Activated CD8-positive, alpha-beta memory T cell treated with anti-CD3 and anti-CD28 coated beads for 1 hour (primary cell): ENCODE measurements at places on chromosomes 2 and 18.

- no peak for DNase-seq
Observed at GRCh38 chr2:138502255-138503086, 901 bp downstream of the SPOPL start.

DNA sequence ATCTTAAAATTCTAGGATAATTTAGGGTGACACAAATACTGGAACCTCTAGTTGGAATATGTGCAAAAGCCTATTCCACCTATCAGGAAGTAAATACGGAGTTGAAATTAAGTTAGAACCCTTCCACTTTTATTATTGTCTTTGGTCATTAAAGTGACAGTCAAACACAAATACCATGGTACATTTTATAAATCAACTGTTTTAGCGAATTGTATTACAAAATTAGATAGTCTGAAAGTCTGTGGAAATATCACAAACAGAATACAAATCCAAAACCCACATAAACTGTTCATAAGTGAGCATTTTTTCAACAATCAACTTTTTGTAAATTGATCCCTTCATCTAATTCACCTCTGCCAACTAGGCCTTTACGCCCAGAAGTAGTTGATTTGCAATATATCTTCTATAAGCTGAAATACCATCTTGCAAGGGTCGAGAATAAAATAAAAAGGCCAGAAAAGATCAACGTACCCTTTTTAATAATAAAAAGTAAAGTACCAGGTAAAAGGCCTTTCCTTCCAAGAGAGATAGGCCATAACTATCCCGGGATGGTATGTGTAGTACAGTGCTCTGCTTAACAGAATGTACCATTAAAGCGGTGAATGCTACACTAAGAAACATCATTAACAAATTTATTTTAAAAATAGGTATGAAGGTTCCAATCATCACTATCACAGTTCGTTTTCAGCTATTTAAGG is 1.3 kb downstream of the USP34 start:
- no peak for DNase-seq

DNA sequence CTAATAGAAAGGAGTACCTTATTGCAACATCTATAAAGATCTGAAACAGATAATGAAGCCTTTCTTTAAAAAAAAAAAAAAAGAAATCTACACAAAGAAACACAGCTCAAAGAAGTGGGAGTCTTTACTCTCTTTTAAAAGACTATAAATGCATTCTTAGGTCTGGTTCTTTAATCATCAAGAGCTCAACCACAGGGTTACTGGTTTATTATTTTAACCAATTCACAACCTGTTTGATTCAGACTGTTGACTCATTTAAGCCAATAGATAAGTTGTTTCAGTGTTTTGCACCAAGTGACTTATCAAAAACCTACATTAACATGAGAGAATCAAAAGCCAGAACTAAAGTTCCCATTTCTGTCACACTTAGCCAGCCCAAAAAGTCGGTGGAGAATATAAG is 93.1 kb downstream of the TCF4 start:
- DNase-seq: no peak

DNA sequence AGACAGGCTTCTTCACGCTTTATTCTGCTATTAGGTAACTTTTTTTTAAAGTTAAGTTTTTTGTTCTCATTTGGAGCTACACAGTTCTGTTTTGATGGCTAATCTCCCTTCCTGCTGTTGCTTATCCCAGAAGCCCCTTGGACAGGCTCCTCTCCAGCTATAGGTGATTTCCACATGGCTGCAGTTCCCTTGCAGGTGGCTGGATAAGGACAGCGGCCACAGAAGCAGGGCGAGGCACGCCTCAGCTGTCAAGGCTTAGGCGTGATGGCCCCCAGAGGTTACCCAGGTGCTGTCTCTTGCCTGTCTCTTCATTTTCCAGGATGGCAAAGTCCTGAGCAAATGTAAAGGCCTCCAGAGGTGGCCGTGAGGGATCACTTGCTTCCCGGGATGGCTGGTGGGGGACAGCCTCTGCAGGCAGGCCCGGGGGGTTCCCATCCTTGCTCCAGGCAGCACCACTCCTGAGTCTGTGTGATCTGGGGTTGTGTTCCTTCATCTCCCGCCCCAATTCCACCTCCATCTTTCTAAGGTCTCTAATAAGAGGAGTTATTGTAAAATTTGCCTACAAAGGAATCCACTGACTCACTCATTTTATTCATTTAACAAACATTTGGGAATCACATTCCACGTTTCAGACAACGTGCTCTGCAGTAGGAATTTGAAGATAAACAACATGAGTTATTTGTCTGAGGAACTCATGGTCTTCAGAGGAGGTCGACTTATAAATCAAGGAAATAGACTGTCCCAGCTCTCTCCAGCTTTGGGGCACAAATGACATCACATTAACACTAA is 53.4 kb downstream of the NAPG start:
- no peak for DNase-seq

DNA sequence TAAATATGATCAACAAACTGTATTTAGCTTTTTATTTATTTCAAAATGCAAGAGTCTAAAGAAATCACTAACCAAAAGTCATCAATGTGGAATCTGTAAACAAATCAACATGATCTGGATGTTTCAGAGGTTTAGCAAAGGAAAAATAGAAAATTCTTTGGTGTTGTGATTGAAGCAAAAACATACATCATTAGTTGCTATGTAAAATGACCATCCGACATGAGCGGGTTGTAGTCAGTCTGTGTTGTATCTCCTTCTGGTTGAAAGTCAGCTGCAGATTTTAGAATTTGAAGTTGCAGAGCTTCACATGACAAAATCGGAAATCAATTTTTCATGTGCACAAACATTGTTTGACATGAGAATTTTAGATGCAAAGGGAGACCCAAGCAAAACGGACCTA is 63.2 kb downstream of the IRS1 start:
- DNase-seq: no peak

GRCh38 chr18:45712061-45712460 is 11.9 kb upstream of the SLC14A1 start:
- DNase-seq: no peak

DNA sequence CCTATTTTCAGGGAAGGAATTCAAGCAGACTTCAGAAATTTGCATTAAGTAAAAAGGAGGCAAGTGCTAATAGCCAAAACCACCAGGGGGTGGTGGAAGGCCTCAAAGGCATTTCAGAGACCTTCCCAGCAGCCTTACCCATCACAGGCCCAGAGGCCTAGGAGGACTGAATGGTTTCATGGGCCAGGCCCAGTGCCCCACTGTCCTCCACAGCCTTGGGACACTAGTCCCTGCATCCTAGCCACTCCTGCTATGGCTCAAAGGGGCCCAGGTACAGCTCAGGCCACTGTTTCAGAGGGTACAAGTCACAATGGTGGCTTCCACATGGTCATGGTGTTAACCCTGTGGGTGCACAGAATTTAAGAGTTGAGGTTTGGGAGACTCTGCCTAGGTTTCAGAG is 58.6 kb upstream of the CHAC2 start:
- no peak for DNase-seq

DNA sequence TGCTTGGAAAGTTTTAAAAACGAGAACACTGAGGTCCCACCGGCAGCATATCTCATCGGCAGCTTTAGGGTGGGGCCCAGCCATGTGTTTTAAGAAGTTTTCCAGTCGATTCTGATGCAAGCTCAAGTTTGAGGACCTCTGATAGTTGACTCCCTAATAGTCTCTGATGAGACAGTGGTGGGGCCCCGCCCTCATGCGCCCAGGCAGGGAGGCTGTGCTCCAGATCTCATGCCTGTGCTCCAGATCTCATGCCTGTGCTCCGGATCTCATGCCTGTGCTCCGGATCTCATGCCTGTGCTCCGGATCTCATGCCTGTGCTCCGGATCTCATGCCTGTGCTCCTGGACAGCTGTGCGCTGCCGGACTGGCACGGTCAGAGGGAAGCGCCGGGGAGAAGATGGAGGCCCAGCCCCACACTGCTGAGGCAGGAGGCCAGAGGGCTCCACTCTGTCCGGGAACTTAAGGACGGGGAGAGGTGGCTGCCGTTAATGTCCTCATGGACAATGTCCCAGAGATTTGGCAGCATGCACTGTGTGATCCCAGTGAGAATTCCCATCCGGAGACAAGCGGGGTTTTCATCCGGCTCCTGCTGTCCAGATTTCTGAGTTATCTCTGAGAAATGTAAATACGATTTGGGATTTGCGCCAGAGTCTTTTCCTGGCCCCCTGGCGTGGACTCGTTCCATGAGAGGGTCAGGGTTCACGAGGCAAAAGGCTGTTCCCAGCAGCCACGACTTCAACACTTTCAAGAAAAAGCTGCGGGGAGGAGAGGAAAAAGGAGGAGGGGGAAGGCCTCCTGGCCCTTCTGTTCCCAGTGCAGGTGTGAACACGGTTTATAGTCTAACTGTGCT is 9.4 kb upstream of the COLEC11 start:
- DNase-seq: no peak

DNA sequence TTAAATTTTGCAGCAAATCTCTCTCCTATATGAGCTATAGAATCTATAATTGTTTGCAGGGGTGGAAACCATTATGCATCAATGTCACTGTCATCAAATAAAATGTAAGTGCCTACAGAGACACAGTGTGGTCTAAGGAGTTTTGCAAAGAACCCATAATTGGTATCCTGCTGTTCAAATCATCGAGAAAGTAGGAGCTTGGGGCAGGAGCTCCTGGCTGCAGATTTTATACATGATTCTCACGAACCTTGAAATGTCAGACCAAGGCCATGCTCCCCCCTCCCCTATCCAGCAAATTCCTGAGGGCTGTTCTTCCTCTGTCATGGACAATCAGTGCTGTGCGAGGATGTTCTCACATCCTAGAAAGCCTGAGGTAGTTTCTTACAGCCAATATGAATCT is 119.5 kb upstream of the CYRIA start:
- no peak for DNase-seq
